ENCODE measurements at places on chromosomes 1 and 21.

GRCh38 chr1:6308449-6308848 is 47.6 kb upstream of the GPR153 start:
- DNase-seq = no peak

GRCh38 chr1:185632659-185633423 is 101.3 kb upstream of the HMCN1 start:
- no peak for DNase-seq

DNA sequence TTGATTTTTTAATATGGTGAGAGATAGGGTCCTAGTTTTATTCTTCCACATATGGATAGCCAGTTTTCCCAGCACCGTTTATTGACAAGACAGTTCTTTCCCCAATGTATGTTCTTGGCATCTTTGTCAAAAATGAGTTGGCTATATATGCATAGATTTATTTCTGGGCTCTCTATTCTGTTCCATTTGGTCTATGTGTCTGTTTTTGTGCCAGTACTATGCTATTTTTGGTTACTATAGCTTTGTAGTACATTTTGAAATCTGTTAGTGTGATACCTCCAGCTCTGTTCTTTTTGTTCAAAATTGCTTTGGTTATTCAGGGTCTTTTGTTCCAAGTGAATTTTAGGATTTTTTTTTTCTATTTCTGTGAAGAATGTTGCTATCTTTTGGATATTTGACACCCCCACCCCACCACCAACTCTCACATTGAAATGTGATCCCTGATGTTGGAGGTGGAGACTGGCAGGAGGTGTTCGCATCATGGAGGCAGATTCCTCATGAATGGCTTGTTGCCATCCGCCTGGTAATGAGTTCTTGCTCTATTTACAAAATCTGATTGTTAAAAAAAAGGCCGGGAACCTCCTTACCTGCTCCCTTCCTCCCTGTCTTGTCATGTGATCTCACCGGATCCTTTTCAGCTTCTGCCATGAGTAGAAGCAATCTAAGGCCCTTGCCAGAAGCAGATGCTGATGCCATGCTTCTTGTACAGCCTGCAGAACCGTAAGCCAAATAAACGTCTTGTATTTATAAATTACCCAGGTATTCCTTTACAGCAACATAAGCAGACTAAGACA is 54.8 kb upstream of the KRTAP19-8 start:
- no peak for DNase-seq

- DNase-seq = no peak
These were observed 2.8 kb upstream of the CAPN9 start for GRCh38 chr1:230744382-230744781.

- DNase-seq = no peak
These were observed 15.0 kb downstream of the OR2T1 start for GRCh38 chr1:248417854-248418253.

- peak; percentile 62 for DNase-seq
These were observed 64.9 kb downstream of the TMEM53 start for GRCh38 chr1:44609412-44609767.

- no peak for DNase-seq
These were observed 210.3 kb upstream of the CACYBP start for GRCh38 chr1:174789399-174789798.

GRCh38 chr1:228920831-228921230 is 185.6 kb downstream of the RHOU start:
- no peak for DNase-seq

DNA sequence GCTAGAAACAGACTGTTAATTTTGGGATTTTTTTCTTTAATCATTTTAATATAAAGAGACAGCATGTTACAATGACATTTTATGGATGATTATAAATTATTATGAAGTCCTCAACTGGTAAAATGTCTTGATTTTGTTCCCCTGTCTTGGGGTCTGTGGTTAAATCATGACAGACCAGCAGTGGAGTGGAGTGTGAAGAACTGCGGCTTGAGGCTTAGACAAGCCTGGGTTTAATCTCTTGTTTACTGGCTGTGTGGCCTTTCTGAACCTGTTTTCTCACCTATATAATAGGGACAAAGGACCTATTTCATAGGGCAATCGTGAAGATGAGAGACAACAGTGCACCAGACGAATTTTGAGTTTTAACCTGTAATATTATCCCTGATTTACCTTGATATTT is 1.8 kb upstream of the UMODL1 start:
- DNase-seq = no peak

- no peak for DNase-seq
These were observed 35.9 kb downstream of the FCER1A start for GRCh38 chr1:159338018-159338417.

DNA sequence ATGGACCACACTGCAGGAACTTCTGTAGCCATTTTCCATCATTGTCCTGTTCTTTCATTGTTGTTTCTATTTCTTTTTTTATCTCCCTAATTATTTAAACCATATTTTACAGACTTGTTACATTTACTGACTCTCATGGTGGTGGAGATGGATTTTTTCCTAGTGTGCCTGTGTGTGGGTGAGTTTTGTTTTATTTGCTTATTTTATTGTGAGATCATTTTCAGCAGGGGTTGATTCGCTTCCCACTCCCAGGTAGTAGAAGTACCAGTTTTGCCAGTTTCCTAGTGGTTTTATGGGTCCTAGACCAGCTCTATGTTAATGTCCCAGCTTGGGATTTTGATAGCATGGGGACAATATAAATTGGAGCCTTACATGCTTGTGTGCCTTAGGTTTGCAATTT is 80.0 kb upstream of the BACH1 start:
- DNase-seq = no peak

DNA sequence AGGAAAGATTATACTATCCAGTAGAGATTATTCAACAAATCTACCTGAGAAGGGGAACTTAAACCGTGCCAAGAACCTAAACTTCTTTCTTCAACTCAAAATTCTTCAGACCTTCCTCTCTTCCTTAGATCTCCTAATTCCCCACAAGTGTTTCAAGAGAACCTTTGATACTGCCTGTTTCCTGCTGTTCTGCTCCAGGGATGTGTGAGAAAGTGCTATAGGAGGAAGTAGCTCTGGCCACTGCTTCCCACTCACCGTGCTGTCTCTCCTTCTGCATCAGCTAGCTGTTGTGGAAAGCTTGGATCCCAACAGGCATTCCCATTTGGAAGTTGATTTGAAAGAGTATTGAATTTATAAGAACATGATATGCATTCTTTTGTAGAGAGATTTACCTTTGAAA is 4.5 kb upstream of the NOS1AP start:
- DNase-seq = no peak

GRCh38 chr21:37702241-37702640 is 214.0 kb downstream of the KCNJ6 start:
- DNase-seq = no peak

GRCh38 chr1:228313536-228314277 is 92.9 kb downstream of the TRIM11 start:
- DNase-seq = no peak

GRCh38 chr1:24117722-24118409 is 5.9 kb upstream of the MYOM3 start:
- DNase-seq = no peak

GRCh38 chr1:76998582-76999223 is 131.4 kb downstream of the ST6GALNAC5 start:
- DNase-seq = no peak

DNA sequence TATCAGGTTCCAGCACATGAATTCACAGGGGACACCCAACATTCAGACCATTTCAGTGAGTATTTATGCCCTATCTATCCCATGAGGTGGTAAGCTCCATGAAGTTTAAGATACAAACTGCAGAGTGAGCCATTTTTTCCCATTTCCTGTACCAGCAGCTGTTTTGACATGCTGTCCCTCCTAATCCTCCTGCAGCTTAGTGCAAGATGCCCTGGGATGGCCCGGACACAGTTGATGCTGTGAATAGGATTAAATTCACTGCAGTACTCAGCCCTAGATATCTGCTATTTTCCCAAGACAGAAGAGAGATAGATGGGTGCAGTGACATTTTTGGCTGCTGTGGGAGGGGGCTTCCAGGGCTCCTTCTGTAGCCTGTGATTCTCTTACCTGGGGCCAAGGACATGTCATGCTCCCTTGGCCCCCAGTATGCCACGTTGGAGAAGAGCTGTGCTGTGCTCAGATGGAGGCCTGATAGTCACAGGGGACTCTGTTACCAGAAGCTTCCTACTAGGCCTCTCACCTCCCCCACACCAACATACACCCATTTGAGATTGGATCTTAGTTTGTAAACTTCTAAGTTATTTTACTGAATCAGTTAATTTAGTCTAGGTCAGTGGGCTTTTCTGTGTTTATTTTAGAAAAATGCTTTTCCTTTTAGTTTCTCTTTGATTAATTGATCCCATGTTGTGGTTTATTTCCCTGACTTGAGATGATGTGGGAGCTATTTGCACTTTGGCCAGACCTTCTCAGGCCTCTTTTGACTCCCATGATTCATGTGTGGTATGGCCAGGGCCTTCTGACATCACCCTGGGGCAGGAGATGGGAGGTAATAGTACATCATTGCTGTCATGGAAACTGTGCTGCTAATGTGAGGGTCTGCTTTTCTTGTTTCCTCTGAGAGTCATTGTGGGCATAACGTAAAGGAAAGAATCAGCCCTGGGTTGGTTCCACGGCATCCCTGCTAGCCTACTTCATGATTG is 92.6 kb downstream of the ST3GAL3 start:
- DNase-seq = no peak

- no peak for DNase-seq
These were observed 2.0 kb downstream of the SRSF4 start for GRCh38 chr1:29179641-29180184.

- no peak for DNase-seq
These were observed 54.6 kb upstream of the PRKACB start for GRCh38 chr1:84089465-84089864.

- DNase-seq = no peak
These were observed 105.7 kb upstream of the PPP2R5A start for GRCh38 chr1:212179394-212180076.

DNA sequence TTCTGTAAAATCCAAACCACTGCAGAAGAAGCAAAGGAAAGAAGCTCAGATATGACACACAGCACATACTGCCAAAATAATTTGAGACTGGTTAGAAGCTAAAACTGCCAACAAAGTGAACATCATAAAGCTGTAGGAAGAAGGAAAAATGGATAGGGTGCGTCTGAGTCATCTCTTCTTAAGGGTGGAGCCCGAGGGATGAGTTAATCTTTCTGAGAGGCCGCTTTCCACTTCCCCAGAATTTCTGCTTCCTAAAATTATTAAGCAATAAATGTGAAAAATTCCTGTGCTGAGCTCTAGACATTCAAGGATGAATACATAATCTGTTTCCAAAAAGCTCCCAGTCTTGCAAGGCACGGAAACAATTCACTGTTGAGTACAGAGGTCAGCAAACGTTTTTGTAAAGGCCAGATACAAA is 20.1 kb downstream of the PPT1 start:
- no peak for DNase-seq

GRCh38 chr1:118828038-118828437 is 160.1 kb downstream of the TBX15 start:
- no peak for DNase-seq

DNA sequence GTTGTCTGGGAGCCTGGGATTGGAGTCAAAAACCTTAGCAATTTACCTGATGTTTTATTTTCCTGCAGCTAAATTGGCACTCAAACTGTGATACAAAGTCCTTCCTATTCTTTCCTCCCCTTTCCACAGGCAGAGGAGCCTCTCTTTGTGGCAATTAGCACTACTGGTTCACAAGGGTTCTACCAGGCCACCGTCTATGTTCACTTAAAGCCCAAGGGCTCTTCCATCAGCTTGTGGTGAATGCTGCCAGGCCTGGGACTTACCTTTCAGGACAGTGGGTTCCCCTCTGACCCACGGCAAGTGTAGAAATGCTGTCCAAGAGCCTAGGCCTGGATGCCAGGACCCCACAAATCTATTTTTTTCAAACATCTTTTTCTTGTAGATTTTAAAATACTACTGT is 251.9 kb upstream of the B3GALT2 start:
- DNase-seq = no peak

- DNase-seq = no peak
These were observed 213.7 kb upstream of the HOOK1 start for GRCh38 chr1:59601041-59601441.

DNA sequence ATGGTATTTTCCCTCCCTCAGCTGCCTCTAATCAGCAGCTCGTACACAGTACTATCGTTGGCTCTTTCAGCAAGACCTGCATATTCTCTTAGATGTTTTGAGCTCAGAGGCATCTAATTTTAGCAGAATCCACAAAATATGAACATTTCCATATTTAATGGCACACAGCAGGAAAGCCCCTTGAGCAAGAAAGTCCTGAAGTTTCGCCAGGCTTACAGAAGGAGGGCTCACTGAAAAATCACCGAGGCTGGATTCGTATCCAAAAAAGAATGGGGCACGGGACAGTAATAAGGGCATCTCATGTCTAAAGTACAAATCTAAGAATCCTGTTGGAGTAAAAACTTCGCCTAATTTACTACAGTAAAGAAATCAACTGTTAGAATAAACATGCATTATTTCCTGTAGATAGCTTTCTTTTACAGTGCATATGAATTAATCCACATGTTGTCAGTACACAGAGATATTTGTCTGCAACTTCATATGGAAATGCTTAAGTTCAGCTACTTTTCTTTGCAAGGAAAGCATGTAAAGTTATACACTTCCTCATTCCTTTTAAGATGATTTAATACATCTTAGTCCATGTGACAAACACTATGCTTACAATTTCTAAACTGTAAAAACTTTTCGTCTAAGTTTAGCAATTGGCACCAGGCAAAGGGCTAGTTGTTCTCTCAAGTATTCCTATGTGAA is 1205.3 kb upstream of the ADGRL4 start:
- no peak for DNase-seq

GRCh38 chr1:241775021-241775420 is 73.0 kb upstream of the EXO1 start:
- DNase-seq = no peak

DNA sequence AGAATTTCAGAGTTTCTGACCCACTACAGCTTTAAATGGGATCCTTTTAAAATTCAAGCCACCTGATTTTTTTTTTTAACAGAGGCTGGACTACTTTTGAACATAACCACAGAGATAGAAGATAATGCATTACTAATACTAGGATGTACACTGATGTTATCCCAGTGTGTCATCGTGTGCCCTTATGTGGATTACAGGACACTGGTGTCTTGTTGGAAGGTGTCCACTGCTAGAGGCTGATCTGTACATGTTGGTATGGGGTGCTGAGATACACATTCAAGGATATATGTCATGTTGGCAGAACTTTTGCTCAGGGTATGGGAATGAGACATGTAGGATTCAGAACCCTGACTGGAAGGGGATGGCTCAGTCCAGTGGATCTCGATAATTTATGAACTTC is 56.3 kb downstream of the INAVA start:
- DNase-seq = no peak

DNA sequence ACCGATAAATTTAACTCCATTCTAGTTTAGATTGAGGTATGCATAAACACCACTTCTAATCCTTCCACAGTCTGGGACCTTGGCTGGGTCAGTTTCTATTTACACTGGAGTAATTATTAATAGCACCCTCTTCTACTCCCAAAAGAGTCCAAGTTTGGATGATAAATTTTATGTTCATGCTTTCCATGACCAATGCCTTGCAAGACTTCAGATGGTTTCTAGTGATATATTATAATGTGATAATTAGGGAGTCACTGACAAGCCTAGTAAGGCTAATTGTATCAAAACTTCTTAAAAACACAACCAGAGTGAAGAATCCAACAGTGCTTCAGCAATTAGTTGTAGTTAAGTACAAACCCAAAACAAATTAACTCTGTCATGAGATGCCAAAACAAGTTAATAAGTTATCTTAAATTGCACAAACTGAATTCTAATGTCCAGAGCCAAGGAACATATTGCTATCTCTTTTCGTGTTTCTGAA is 489.6 kb downstream of the TTLL7 start:
- no peak for DNase-seq
